HuH-7.5 (cell line): ENCODE measurements at places on chromosomes 3 and 15.

- DNase-seq = no peak
These were observed 5.2 kb downstream of the OPA1 start for GRCh38 chr3:193598202-193598601.

DNA sequence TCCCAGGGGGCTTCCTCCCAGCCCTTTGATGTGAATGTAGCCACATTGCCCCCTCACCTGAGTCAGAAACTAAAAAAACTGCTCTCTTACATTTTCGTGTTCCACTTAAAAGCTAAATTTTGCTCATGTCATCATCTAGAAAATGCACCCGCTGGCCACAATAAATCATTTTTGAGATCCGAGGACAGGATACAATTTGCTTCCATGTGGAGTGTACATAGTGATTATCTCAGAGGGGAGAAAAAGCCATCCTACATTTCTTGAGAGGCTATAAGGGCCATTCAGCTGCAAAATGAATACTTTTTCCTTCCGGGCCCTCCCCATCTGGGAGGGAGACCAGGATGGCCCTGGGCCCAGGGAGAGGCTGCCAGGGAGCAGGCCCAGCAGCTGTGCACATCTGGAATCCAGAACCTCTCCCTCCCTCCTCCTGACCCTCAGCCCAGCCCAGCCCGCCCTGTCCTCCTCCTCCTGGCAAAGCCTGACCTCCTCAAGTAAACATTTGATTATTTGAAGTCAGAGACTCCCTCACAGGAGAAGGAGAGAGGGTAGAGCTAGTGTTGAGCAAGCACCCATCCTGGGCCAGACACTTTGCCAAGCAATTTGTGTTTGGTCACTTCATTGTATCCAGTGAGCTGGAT lies 59.1 kb downstream of the CORO2B start:
- DNase-seq = no peak

DNA sequence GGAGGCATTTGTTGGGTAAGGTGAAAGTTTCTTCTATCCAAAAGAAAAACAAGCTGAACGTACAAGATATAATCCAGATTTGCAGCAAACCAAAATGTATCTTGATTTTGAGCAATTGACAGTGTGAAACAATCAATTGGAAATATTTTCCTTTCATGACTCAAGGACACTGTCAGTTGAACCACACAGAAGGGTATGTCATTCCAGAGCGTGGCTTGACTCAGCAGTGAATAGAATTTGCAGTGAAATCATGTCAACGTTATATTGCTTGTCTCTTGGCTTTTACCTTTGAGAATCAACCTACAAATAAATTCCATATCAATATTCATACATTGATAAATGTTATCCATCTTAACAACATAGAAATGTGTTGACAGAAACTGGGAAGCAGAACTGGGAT lies 78.2 kb downstream of the TM2D3 start:
- no peak for DNase-seq

DNA sequence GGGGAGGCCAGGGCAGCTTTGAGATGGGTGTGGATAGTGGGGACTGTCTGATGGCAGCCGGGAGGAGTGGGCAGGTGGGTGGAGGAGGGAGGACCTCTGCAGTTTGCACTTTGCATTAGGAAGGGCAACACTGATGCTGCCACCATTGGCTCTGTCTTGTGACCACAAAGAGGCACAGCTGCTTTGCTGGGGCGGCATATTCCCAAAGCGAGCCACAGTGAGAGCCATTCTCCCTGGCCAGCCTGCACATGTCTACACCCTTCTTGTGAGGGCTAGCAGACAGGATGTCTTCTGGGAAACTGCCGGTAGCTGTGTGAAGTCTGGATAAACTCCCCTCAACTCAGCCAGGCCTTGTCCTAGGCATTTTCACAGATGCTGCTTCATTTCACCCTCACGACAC lies 38.3 kb downstream of the CCNB2 start:
- no peak for DNase-seq

DNA sequence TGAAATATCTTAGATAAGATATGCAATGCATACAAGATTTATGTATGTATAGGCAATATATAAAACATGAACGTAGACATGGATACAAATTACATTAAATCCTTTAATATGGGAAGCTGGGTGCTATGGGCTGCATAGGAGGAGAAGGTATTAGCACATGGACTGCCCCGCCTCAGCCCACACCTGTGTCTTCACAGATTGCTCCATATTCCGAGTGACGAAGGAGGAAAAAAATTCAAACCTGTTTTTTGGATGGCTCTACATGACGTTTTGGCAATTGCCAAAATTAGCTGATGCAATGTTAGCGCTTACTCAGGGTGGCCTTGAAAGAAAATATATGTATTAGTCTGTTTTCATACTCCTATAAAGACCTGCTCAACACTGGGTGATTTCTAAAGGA lies 223.4 kb upstream of the SLCO3A1 start:
- DNase-seq = no peak
